ENCODE measurements at places on chromosomes 5 and 9.

DNA sequence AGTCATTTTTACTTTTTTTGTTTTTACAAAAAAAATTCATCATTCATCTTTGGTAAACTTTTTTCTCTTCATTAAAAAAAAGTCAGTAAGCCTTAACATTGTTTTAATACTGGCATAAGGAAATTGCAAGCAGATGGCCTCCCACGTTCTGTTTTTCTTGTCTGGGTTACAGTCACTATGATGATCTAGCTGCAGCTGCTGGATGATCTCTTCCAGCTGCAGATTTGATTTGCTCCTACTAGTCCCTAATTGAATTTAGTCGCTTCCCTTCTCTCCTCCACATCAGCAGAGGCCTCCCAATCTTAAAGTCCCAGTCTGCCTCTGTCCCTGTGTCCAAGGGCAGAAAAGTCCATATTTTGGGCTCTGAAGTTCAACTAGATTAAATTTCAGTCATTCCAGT is 106.8 kb upstream of the PTGER4 start:
- no peak for DNase-seq

- no peak for DNase-seq
Observed at GRCh38 chr5:135486131-135487036, 34.2 kb upstream of the TIFAB start.

DNA sequence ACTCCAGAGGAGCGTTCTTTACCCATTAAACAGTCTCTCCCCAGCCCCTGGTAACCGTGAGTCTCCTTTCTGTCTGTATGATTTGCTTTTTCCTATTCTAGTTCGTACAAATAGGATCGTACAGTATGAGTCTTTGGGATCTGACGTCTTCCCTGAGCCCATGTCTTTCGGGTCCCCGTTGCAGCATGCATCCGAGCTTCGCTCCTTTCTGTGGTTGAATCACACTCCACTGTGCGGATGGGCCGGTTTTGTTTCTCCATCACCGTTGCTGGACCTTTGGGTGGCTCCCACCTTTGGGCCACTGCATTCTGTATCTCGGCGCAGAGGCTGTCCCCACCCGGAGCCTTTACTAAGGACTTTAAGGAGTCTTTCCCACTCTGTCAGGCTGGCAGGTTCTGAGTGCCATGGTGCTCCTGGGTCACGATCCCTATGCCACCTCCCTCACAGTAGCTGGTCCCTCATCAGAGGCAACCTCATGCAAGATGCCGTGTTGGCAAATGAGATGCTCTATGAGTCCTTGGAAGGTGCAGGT is 145.7 kb upstream of the COL5A1 start:
- no peak for DNase-seq

DNA sequence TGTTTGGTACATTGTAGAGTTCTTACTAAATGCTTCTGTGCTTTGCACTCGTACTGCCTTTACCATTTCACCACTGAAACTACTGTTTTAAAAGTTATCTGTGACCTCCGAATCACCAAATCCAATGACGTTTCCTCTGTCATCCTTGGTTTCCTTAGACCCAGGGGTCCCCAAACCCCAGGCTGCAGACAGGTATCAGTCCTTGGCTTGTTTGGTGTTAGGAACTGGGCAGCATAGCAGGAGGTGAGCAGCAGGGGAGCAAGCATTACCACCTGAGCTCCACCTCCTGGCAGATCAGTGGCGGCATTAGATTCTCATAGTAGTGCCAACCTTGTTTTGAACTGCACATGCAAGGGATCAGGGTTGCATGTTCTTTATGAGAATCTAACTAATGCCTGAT is 26.8 kb upstream of the APC start:
- no peak for DNase-seq

GRCh38 chr5:139524940-139525585 is 36.1 kb upstream of the UBE2D2 start:
- DNase-seq: no peak

DNA sequence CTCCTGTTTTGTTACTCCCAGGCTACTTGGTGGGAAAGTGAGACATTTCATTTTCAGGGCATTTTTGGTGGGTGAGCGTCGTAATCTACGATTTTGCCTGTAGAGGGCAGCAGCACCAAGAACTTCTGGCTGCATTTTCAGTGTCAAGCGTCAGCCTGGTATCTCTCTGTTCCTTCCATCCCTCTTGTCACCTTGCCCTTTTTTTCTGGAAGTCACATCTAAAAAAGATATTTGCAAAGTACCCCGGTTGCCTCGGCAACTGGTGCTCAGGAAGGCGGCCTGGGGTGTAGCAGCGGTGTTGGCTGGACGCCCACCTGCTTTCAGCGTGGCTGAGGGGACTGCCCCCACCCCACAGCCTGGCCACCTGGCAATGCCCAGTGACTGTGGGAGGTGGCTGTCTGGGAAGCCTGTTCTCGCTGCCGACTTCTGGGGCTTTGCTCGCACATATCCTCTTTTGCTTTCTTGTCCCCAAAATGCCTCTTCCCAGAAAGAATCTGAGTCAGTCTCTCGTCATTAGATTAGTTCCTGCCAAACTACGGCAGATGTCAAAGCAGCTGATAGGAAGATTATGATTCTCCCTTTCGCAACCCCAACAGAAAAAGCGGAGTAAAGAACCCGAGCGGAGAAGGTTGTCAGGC is 84.5 kb downstream of the ACER2 start:
- DNase-seq: no peak

DNA sequence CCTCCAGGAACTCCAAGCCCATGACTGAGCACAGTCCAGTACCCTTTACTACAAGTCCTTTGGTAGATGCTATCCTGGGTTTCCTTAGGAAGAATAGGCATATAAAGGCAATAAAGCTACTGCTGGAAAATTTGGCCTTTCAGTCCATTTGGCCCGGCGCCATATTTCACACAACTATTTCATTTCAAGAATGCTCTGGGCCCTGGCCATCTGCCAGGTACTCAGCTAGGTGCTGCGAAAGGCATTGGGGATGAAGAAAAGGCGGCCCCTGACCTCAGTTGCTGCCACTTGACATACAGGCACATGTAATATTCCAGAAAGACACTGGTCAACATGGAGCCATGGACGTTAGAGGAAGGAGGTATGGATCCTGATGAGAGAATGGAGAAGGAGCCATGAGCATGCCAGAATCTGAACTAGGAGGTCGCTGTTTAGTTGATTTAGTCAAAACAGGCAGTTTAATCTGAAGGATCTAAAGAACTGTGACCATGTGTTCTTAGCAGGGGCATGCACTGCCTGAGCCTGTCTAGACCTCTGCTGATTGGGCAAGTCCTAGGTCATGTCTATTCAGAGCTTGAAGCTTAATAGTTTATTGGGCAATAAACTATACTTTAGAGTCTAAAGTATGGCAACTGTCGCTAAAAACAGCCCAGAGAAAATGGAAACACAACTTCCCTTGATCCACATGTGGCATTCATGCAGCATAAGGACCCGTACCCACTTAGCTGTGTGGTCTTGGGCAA is 149.3 kb downstream of the MELK start:
- DNase-seq: no peak

DNA sequence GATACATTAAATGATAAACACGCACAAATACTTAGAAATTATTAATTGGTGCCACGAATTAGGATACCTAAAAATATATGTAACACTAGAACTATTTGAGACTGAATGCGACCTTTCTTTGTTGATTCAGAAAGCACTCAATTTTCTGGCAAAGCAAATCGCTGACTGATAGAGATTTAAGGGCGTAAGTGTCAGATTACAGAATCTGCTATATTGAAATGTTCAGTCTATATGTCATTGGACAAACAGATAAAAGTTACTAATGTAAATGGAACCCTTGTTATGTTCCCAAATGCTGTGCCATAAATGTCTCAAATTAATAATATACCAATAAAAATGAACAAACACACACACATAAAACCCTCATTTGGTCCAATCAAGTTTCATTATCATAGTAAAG is 137.9 kb downstream of the MPDZ start:
- DNase-seq: no peak

DNA sequence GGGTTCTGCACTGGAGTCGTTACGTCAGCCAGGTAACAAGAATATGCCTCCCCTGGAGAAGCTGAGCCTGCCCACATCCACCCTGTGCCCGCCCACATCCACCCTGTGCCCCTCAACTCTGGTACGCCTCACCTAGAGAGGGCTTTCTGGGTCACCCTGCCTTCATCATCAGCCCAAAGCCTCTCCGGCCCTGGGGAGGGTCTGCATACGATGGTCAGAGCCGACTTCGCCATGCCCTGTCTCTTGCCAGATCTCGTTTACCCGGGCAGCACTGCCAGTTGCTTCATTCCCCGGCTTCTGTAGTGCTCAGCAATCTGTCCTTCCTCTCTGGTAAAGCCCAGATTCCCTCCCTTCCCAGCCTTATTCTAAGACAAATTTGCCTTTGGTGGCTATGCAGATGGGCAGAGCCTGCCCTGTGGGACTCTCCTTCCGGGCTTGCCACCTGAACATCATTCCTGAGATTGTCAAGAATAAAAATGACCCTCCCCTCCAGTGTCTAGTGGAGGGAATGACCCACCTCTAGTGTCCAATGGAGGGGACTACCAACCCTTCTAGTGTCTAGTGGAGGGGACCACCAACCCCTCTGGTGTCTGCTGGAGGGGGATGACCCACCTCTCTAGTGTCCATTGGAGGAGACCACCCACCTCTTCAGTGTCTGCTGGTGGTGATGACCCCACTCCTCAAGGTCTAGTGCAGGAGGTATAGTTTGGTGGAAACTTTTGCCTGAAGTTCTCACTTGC is 3.4 kb downstream of the PLEKHG4B start:
- no peak for DNase-seq

DNA sequence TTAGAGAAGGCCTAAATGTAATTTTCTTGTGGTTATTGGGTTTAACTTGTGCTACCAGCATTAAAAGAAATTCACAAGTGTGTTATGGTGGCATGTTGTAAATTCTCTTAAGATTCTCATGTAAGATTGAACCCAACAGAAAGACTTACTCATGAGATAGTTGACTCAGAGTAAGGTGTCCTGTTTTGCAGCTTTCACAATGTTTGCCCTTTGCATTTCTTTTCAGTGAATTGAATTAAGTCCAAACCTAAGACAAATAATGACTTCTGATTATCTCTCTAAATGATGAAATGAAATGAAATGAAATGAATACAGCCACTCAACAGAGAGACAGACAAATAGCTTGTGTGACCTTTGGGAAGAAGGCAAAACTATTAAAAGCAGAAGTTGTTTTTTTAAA is 1696.9 kb upstream of the WWC1 start:
- DNase-seq: no peak

GRCh38 chr9:27280860-27281259 is 16.1 kb downstream of the EQTN start:
- DNase-seq: no peak

GRCh38 chr5:98397081-98397480 is 376.4 kb upstream of the RGMB start:
- no peak for DNase-seq

DNA sequence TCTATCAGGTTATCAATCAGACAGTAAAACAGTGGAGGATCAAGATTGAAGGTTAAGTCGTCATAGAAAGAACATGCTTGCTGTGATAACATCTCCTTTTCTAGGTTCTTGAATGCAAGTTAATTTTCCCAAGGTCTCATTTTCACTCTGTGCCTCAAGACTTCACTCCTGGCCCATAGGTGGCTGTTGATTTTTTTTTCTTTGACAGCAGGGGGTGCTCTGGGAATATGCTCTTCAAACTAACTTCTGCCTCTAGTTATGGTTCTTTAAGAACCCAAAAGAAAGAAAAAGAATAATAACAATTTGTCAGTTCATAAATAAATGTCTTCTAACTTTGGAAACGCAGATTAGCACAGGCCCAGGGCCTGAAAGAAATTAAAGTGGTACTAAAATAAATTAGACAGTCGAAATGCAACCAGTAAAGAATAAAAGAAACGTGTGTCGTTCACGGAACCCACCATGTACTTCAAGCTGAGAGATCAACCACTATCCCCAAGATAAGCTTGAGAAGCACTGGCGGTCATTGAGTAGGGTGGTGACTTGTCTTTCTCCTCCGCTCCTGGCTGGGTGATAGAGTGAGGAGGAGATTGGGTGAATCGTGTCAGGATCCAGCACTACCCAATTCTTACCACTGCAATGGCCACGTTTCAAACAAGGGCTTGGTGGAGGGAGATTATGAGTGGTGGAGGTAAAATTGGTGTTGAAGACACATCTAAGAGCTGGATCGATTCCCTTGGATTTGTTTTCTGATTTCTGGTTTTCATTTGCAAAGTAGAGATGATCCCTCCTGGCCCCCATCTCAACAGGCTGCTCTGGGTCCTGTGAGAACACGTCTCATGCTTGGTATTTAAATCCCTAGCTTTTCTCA is 93.4 kb upstream of the IRX4 start:
- DNase-seq: no peak

DNA sequence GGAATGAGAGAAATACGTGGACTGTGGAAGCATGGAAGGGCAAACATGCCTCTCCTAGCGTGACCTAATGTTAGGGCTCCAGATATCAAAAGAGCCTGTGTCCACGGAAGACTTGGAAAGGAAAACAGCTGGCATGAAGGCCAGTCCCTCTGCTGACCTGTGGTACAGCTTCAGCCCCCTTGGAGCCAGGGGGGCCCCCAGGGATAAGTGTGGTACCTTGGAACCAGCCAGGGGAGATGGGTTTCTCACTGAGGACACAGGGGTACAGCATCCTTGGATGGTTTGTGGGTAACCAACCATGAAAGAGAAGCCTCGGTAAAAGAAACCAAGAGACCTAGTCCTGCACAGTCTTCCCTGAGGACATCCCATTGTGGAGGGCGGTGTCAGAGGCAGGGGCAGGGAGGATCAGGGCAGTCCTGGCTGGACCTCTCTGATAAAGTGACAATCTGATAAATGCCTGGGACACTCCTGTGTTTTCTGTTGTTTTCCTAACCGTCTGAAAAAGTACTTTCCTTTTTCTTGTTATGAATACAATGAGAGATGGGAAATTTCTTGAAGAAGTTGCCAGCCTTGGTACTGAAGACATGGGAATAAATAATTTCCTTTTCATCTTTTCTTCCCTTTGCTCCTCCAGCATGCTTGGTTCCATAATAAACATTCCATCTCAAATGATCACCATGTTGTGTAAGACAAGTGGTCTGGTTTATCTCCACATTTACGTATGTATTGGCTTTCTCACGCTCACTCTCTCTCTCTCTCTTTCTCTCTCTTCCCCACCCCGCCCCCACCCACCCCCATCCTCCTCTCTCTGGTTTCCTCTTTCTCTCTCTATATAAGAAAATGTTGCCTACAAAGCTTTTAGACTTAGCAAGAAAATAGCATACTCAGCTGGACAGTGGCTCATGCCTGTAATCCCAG is 102.1 kb downstream of the SUSD1 start:
- no peak for DNase-seq

- DNase-seq: no peak
Observed at GRCh38 chr5:154076240-154076922, 37.6 kb downstream of the MFAP3 start.

DNA sequence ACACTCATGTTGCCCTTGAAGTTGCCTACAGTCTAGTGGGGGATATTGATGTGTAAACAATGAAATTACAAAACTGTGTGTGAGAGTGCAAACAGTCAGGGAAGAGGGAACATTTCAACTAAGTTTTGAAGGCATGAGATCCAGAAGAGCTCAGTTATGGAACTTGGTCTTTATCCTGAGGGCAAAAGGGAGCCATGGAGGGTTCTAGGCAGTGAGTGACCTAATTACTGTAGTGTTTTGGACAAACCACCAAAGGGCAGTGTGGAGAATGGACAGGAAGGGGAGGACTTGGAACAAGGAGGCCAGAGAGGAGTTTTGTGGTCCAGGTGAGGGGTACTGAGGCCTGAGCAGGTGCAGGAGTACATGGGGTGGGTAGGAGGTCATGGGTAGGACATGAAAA is 143.7 kb upstream of the SMIM23 start:
- no peak for DNase-seq

GRCh38 chr5:133456933-133457402 is 155.4 kb downstream of the FSTL4 start:
- DNase-seq: no peak

- DNase-seq: no peak
Observed at GRCh38 chr5:87278590-87279100, 11.0 kb downstream of the RASA1 start.

- no peak for DNase-seq
Observed at GRCh38 chr9:134662143-134662876, 20.7 kb downstream of the COL5A1 start.

Measured in effector CD8-positive, alpha-beta T cell (primary cell).